ENCODE measurements at places on chromosomes 16 and 17.

- no peak for DNase-seq
Observed at GRCh38 chr17:17567631-17568030, 23.9 kb downstream of the PEMT start.

DNA sequence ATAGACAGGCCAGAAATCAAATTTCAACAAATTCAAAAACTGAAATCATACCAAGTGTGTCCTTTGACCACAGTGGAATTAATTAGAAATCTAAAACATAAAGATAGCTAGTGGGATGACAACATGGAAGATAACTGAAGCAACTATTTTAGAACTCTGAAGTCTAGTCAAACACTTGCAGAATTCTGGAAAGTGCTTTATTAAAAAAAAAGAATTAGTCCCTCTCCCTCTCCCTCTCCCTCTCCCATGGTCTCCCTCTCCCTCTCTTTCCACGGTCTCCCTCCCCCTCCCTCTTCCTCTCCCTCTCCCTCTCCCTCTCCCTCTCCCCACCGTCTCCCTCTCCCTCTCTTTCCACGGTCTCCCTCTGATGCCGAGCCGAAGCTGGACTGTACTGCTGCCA is 6.7 kb upstream of the OR4D1 start:
- DNase-seq, result no peak

GRCh38 chr17:3921502-3922319 is 5.4 kb upstream of the P2RX1 start:
- no peak for DNase-seq

GRCh38 chr16:55369151-55369550 is 45.1 kb downstream of the IRX6 start:
- no peak for DNase-seq

DNA sequence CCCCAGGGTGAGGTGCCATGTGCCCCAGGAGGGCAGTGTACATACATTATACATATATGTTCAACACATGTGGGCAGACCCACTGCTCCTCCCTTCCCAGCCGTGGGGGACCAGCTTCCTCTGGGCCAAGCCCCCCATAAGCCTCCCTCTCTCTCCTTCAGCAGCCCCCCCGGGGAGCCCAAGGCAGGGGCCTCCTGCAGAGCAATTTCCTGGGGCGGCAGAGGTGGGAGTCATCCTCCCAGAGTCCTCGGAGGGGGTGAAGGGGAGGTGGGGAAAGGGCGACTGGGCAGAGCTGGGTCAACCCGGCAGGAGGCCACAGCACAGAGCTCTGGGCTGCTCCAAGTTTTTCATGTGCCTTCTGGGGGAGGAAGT is 235.1 kb downstream of the ZNF423 start:
- DNase-seq, result no peak

DNA sequence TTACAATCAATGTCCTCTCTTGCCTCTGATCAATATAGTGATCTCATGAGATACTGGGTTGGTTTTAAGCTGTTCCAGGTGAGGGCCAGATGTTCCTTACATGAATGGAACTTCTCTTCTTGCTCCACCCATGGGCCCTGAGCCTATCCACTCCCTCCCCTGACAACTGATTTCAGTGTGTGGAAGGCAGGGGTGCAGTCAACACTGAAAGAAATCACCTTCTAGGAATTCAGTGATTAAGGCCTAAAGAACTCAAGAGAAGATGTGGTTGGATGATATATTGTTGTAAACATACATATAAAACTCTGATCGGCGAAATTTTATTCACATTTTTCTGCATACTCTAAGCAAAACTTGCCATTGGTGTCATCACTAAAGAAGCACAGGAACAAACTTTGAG is 6.7 kb upstream of the GOSR2 start:
- DNase-seq, result no peak

GRCh38 chr16:71384073-71384724 is 25.7 kb downstream of the CALB2 start:
- DNase-seq, result no peak

DNA sequence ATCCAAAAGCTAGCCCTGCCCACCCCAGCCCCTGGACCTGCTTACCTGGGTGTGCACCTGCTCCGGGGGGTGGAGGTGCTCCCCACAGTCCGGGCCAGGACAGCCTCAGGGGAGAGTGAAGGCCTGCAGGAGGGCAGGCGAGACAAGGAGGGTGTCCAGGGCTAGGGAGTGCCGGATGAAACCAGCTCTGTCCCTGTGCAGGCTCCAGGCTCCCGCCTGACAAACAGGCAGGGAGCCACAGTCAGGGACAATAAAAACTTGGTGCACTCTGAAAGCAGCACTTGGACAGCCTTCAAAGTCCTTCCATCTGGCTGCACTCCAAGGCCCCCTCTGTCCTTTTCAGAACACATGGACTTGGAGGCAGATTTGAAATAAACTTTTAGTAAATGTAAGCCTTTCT is 3.9 kb downstream of the PAQR4 start:
- no peak for DNase-seq

DNA sequence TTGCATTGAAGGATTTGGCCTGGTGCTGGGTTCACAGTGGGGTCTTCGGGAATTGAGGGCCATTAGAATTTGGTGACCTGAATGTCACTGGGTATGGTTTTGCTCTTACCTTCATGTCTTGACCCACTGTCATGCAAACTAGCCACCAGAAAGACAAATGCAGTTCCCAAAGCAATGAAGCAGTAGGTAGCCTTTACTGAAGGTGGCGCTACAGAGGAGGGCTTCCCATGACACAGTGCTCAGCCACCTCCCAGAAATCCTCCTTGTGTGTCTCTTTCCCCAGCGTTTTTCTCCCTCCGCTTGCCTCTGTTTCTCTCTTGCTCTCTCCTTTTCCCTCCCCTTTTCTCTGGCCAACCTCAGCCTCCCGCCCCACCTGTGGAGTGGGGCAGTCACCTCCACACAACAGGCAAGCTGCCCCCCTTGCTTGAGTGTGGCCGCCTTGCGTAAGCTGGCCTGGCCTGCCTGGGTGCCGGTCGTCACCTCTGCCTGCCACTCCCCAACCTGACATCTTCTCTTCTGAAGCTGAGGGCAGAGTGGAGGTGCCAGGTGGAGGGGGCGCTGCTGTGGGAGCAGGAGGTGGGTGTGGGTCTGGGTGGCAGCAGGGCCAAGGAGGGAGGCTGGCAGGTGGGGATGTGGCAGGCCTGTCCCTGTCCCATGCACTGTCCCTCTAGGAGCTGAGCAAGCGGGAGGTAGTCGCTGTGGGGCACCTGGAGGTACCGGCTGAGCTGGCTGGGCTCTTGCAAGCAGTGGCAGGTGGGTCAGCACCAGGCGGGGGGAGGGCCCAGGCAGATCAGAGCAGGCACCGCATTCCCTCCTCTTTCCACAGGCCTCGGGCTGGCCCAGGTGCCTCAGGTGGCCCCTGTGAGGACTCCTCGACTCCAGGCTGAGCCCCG is 34.7 kb downstream of the MYO15A start:
- DNase-seq, result no peak

DNA sequence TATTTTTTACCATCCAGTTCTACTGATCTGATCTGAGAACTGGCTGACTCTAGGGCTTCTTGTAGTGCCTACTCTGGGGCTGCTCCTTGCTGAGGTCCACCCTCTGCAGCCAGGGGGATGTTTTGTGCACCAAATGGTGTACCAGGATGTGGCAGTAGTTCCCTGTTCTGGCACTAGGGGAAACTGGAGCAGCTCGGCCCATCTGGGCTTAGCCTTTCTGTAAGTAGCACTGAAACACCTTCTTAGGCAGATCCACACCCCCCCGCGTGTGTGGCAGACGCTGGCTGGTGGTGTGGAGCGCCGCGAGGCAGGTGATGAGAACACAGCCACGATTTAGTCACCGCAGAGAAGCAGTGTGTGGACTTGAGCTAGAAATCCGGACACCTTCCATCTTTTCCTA is 17.0 kb downstream of the DUSP14 start:
- peak; percentile 29 for DNase-seq

DNA sequence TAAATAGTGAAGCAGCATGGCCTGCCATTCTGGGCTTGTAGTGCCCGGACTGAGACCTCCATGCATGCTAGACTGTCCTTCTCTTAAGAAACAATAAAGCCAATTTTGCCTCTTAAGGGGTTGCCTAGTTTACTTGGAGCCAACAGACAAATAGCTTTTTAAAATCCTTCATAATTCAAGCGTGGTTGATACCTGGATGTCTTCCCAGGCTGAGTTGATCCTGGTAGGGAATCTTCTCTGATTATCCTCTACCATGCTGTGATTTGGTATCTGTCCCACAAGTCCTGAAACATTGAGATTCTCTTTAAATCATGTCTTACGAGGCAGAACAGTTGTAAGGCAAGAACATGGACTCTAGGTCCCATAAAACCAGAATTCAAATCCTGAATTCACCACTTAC is 359.6 kb upstream of the CCL2 start:
- DNase-seq, result no peak

Measured in brain microvascular endothelial cell (primary cell).